CD4-positive, CD25-positive, alpha-beta regulatory T cell (primary cell): ENCODE measurements at places on chromosomes 4 and X. TPM values are rescaled to one million over a fixed set of nuclear protein-coding genes. Genes with fewer than 3 reads are reported as not detected.

The TLR2 gene
- total RNA-seq: 1.4 TPM

The GAB1 gene
- total RNA-seq: 1.2 TPM

DNA sequence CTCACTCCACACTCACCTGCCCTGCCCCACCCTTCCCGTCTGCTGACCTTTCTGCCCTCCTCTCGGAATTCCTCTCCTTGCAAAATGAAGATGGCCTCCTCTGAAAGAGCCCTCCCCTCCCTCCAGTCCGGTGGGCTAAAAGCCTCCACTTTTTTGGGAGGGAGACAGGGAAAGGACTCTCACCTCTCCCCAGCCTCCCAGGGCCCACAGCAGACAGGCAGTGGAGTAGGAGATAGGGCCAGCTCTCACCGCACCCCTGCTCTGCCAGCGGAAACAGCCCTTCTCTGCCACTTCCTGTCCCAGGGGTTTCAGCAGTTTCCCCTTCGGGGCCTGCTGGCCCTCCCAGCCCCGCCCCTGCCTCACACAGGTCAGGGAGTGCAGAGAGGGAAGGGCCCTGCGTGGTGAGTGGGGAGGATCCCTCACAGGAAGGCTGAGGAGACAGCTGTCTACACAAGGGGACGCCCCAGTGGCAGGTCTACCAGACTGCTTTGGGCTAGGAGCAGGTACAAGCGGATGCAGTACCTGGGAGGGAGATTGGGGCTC lies 18.2 kb downstream of the ELF4 start:
- peak overlapping the region; percentile 78 for H3K27ac ChIP-seq
- no peaks in the 10 kb centered on the region for H3K36me3 ChIP-seq
- H3K4me1 ChIP-seq: peaks cover 76% of the 10 kb centered on the region

DNA sequence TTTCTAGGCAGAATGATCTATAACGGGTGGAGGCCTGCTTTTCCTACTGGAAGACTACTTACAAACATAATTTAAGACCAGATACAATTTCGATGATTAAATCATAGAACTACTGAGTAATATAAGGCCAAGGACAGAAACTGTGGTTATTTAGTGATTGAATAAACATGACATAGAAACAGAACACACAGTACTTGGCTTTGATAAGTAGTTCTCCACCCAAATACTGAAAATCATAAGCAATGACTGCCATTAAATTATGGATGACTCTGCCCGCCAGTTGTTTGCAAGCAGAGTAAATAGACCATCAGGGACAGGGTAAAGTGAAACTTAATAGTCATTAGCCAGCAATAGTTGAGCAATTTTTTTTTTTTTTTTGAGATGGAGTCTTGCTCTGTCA lies 17.2 kb upstream of the SMIM14 start:
- no peak for DNase-seq
- H3K27me3 ChIP-seq: no peaks in the 10 kb centered on the region
- no peak overlapping the region for H3K4me3 ChIP-seq
- no peak overlapping the region for H3K27ac ChIP-seq

- H3K36me3 ChIP-seq: no peaks in the 10 kb centered on the region
- H3K4me1 ChIP-seq: peaks cover 8% of the 10 kb centered on the region
- no peak overlapping the region for H3K27ac ChIP-seq
- no peak overlapping the region for H3K4me3 ChIP-seq
- DNase-seq: no peak
Measured at GRCh38 chr4:6277139-6277802, 7.6 kb downstream of the WFS1 start.

DNA sequence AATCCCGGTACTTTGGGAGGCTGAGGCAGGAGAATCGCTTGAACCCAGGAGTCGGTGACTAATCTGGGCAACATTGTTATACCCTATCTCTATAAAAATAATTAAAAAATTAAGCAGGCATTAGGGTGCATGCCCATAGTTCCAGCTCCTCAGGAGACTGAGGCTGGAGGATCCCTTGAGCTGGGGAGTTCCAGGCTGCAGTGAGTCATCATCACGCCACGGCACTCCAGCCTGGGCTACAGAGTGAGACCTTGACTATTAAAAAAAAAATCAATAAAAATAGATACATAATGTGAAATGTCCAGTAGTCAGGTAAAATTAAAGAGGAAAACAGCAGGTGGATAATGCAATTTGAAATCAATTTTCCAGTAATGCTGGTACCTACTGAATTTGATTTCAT lies 14.6 kb downstream of the ADGRL3 start:
- H3K4me3 ChIP-seq: no peak overlapping the region
- no peaks in the 10 kb centered on the region for H3K4me1 ChIP-seq
- no peak for DNase-seq
- no peaks in the 10 kb centered on the region for H3K27me3 ChIP-seq
- H3K27ac ChIP-seq: no peak overlapping the region

DNA sequence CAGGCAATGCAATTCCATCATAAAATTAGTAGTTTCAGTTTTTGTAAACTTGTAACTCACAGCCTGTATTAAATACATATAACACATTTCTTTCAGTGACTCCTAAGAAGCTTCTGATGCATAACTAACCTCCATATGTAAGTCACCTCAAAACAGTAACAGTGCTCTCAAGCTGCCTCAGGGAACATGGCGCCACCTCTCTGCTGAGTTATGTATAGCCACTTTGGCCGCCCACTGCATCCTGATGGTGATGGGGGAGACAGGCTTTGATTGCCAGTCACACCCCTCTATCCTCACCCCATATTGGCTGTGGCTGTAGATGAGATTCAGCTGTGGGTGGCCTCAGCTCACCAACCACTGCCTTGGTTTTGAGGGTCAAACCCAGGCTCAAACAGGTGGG lies 54.3 kb downstream of the LRBA start:
- H3K27ac ChIP-seq: no peak overlapping the region
- H3K4me1 ChIP-seq: no peaks in the 10 kb centered on the region
- H3K4me3 ChIP-seq: no peak overlapping the region
- H3K27me3 ChIP-seq: no peaks in the 10 kb centered on the region

DNA sequence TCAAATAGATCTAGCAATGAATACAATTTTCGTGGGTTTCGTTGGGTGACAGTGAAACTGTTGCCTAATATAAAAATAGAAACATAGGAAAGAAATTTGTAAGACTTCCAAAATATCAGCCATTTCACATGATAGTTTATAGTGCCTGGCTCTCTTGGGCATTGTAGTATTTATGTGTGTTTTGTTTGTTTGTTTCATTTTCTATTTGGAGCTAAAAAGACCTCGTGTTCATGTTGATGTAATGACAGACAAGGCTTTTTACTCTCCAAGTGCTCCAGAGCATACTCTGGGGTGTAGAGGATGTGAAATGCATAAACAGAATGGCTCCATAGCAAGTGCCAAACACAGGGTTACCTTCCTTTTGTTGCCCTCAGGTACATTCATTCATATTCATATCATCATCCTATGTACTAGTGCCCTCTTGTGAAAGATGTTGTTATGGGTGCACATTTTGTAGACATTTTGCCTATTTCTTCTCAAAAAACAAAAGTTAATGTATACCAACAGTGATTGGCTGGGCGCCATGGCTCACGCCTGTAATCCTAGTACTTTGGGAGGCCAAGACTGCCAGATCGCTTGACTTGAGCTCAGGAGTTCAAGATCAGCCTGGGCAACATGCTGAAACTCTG lies 100.7 kb upstream of the AMOT start:
- no peaks in the 10 kb centered on the region for H3K36me3 ChIP-seq
- no peak for DNase-seq
- H3K4me3 ChIP-seq: no peak overlapping the region
- no peak overlapping the region for H3K27ac ChIP-seq

DNA sequence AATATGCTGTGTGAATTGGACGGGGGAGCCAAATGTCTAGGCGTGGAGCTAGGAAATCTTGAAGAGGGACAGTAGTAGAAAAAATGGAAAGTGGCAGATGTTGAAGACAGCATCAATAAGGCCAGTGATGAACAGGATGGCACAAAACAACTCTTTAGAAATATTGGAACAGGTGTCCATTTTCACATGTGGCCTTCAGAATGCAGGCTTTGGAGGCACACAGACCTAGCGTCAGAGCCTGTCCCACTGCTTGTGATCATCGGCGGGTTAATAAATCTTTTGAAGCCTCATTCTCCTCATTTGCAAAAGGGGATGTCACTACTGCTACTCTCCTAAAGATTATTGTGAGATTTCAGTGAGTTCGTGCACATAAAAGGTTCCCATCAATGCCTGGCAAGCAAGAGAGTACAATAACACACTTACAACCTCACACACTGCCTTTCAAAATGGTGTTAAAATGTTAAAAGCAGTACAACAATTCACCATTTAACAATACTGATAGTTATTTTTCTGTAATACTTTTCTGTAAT lies 2.4 kb downstream of the PDLIM3 start:
- no peak overlapping the region for H3K27ac ChIP-seq
- no peaks in the 10 kb centered on the region for H3K36me3 ChIP-seq
- DNase-seq: no peak
- peaks cover 31% of the 10 kb centered on the region for H3K27me3 ChIP-seq
- H3K4me3 ChIP-seq: no peak overlapping the region

DNA sequence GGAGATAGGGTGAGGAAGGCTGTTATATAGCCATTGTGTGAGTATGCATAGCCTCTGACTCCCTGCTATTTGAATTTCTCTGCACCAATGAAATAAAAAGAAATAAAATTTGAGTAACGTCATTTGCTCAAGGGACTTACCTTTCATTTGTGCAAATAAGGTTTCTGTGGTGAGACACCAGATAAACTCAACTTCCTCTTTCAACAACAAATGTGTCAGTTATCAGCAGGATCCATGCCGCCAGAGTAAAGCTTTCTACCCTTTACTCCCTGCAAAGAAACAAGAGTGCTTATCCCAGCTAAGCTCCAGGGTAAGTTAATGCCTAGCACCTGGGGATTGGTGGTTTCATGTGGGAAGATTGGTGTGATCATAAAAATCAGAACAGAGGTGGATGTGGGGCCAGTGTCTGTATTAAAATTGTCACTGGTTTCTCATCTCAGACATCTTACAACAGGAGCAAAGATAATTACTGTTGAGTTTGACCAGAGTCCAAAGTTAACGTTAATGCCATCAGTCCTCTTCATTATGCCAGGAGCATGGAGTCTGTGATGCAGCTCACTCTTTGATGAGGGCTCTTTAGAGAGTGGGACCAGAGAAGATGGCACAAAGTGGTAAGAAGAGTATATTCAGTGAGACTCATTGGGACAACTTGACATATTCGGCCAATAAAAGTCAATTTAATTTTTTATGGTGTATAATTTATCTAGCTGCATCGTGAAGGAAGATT lies at the start of gene P2RY10:
P2RY10 (plus strand) TSS at position 206 of the 727 bp plus-strand sequence. CDS start 15,130 bp downstream, outside the sequence.
- H3K27ac ChIP-seq: peak within 1 kb of the TSS; percentile 77
- H3K27me3 ChIP-seq: no peaks in the 10 kb centered on the region
- peak; percentile 76 for DNase-seq
- no peaks in the 10 kb centered on the region for H3K36me3 ChIP-seq
- H3K4me1 ChIP-seq: no peaks in the 10 kb centered on the region

- no peak overlapping the region for H3K4me3 ChIP-seq
- DNase-seq: no peak
- no peaks in the 10 kb centered on the region for H3K36me3 ChIP-seq
- no peak overlapping the region for H3K27ac ChIP-seq
- H3K27me3 ChIP-seq: no peaks in the 10 kb centered on the region
- no peaks in the 10 kb centered on the region for H3K4me1 ChIP-seq
Measured at GRCh38 chr4:11451716-11452115, 23.0 kb upstream of the HS3ST1 start.

GRCh38 chrX:135463937-135464336 lies 42.2 kb downstream of the SMIM10L2A start:
- no peak for DNase-seq
- H3K4me1 ChIP-seq: no peaks in the 10 kb centered on the region
- no peaks in the 10 kb centered on the region for H3K27me3 ChIP-seq
- no peak overlapping the region for H3K4me3 ChIP-seq
- H3K36me3 ChIP-seq: no peaks in the 10 kb centered on the region

DNA sequence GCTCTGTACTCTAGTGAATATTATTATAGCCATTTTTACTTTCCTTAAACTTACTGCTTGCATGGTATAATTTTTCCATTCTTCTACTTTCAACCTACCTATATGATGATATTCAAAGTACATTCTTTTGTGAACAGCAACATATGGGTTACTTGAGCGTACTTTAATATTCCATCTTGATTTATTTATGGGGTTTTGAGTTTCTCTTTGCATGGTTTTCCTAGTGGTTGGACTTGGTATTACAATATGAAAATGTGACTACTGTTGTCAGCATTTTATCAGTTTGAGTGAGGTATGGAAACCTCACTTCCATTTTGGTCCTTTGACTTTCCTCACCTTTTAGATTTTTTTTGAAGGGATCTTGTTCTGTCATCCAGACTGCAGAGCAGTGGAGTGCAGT lies 35.9 kb downstream of the ADGRG4 start:
- peaks cover 7% of the 10 kb centered on the region for H3K27me3 ChIP-seq
- no peak for DNase-seq
- H3K4me1 ChIP-seq: no peaks in the 10 kb centered on the region
- H3K27ac ChIP-seq: no peak overlapping the region

- no peaks in the 10 kb centered on the region for H3K27me3 ChIP-seq
- no peak overlapping the region for H3K27ac ChIP-seq
- DNase-seq: no peak
- H3K4me1 ChIP-seq: no peaks in the 10 kb centered on the region
- H3K4me3 ChIP-seq: no peak overlapping the region
- no peaks in the 10 kb centered on the region for H3K36me3 ChIP-seq
Measured at GRCh38 chr4:81272671-81273070, 57.6 kb upstream of the PRKG2 start.

DNA sequence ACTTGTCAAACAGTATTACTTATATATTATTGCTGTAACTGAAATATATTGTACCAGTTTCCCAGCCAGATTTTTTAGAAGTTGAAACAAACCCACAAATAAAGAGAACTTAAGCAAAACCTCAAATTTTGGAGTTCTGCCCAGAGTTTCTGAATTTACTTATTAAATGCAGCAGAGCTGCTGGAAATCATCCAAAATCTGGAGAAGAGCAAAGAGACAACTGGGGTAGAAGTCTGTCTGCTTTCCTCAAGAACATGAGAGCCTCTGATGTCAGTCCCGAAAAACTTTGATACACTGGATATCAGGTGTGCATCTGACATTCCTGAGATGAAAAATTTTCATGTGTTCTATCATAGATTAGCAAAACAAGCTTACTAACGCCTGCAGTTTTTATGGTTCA lies 325.9 kb downstream of the NR3C2 start:
- no peak for DNase-seq
- no peak overlapping the region for H3K27ac ChIP-seq
- no peak overlapping the region for H3K4me3 ChIP-seq
- no peaks in the 10 kb centered on the region for H3K4me1 ChIP-seq

DNA sequence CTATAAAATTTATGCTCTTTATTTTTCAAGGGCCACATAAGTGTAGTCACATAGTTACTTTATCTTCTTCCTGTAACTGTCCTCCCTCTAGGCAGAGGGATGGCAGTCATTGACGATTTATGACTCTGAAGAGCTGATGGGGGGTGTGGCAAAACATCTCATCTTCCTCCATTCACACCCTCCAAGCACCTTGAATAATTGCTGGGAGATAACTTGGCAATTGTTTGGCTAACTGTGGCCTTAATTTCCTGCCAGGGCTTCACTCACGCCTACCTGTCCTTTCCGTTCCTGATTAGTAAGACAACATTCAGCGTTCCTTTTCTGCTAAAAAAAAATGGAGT lies 329.2 kb downstream of the ARHGAP10 start:
- peak overlapping the region; percentile 90 for H3K4me3 ChIP-seq
- peak; percentile 24 for DNase-seq
- peaks cover 23% of the 10 kb centered on the region for H3K4me1 ChIP-seq
- H3K27me3 ChIP-seq: no peaks in the 10 kb centered on the region
- peak overlapping the region; percentile 81 for H3K27ac ChIP-seq

GRCh38 chr4:143021384-143021783 lies 163.3 kb upstream of the USP38 start:
- H3K4me1 ChIP-seq: no peaks in the 10 kb centered on the region
- no peak overlapping the region for H3K27ac ChIP-seq
- no peaks in the 10 kb centered on the region for H3K36me3 ChIP-seq
- H3K4me3 ChIP-seq: no peak overlapping the region
- H3K27me3 ChIP-seq: no peaks in the 10 kb centered on the region
